ENCODE measurements at places on chromosomes 3 and 15. TPM values are rescaled to one million over a fixed set of nuclear protein-coding genes. Genes with fewer than 3 reads are reported as not detected.

Gene GHRL
- 45.8 TPM for total RNA-seq

Gene ZNF592
- 40.5 TPM for total RNA-seq

Gene GRIP2
- 11.2 TPM for total RNA-seq

Gene ZIC1
- 0.77 TPM for total RNA-seq

Gene AADAC
- total RNA-seq: not detected

Gene SAMMSON
- total RNA-seq: 0.17 TPM

Gene ECE2
- total RNA-seq: not detected

Gene ACAP2
- 34.2 TPM for total RNA-seq

Gene KCNAB1
- 1.8 TPM for total RNA-seq

Gene TM4SF1
- total RNA-seq: 2.3 TPM

Gene GOLGA6D
- 0.13 TPM for total RNA-seq

Gene BCL2A1
- total RNA-seq: not detected

Gene KCNMB2
- total RNA-seq: not detected
